Large intestine (tissue), 12 donors: ENCODE measurements at places on chromosomes 12 and 14.

GRCh38 chr12:86249851-86250250 is 6.3 kb downstream of the MGAT4C start:
- DNase-seq: no peak

GRCh38 chr12:64400041-64400440 is 4.2 kb upstream of the XPOT start:
- DNase-seq: no peak

DNA sequence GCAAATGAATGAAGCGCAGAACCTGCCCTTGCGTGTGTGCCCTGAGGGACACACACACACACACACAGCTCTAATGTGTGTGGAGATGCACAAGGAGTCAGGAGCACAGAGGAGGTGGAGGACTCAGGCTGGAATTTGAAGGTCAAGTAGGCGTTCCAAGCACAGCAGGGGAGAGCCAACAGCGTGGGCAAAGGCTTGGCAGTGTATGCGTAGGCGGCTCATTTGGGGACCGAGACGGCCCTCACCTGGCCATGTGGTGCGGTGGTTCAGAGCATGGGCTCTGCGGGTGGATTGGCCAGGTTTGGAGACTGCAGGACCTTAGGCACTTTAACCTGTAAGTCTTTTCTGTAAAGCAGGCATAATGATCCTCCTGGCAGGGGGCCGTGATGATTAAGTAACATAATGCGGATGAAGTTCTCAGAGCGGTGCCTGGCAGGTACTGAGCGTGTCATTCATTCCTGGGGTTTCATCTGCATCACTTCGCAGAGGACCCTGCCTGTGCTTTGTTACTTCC is 69.5 kb upstream of the SLC24A4 start:
- DNase-seq: no peak

DNA sequence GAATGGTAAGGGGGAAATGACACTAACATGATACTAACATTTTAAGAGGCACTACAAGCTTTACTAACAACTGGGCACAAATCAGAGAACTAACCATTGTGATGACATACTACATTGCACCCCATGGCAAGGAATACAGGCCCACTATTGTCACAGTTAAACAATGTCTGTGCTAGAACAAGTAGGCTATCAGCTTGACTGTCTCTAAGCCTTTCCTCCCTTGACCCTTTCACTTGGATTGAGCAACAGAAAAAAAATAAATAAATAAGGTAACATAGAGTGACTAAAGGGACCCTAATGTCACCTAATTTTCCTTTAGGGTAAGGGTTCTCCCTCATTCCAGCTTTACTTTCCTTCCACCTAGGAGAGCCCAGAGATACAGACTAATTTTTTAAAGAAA is 4.4 kb downstream of the SLC38A2 start:
- DNase-seq: no peak

GRCh38 chr12:6607751-6608591 is 792 bp upstream of the CHD4 start:
- peak; percentile 71 for DNase-seq

DNA sequence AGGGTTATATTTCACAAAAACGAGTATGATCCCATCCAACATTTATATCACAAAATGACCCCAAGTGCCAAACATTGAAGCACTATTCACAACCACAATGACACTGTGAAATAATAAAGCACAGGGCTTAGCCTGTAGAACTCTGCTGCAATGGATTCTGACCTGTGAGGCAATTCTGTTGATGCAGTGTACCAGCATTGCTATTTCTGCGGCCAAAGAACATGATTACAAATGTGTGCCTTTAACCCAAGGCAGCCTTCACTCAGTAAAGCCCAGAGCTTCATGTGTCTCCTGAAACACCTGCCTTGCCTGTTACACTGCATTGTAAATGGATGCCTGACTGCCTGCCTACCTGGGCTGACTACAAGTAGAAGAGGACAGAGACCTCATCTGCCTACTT is 158.0 kb downstream of the PPM1H start:
- peak; percentile 58 for DNase-seq

DNA sequence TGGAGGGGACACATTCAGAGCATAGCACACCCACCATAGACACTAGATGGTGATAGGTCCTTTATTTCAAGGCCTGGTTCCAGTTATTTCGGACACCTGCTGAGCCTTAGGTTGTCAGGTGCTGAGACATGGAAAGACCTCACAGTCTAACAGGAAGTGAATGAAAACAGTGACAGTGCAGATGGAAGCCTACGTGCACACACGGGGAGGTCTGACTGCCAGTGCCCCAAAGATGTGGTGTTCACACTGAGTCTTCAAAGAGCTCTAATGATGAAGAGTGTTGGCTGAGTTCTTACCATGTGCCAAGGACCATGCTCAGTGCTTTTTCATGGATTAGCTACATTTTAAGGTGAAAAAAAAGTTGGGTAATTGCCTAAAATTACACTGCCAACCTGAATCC is 46.6 kb downstream of the CKB start:
- no peak for DNase-seq

DNA sequence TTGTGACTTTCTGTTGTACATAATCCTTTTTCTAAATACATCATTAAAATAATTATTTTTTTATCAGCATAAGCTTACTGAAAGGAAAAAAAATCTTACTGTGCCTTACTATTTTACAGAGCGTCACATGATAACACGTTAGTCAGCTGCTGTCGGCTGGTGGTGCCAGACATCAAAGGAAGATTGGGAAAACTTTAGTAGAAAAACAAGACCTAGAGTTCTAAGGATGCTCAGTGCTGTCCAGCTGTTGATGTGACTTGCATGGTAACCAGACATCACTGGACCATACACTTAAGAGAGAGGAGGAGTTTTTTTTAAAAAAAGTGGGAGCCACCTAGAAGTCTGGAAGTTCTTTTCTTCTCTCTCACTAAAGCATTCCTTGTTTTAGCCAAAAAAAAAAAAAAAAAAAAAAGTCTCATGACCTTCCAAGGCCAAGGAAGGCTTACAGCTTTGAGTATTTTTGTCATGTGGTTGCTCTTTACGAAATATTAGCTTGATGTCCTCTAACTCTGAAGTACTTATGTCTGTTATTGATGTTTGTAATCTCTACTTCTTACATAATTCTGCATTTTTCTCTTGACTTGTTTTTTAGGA is 4.5 kb downstream of the RASSF8 start:
- no peak for DNase-seq

DNA sequence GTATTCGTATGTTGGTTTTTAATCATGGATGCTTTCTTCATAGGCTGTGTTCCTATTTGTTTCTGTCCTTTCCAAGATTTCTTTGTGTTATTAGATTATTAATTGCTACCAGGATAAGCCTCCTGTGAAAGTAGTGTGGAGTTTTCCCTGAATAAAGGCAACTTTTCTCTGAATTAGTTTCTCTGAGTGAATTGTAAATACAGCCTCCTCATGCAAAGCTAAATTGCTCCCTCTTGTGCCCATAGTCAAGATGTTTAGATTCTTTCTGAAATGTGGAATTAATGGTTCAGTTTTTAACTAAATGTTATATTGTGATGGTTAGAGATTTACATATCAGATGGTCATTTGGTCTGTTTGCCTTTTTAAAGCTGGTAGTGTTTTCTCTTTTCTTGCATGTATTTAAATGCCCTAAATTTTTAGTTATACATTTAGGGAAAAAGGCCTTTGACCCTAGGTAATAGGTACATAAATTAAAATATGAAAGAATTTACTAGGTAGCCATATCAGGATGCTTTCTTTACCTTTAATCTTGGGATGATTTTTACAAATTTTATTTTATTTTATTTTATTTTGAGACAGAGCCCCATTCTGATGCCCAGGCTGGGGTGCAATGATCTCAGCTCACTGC is 8.9 kb downstream of the APAF1 start:
- DNase-seq: peak; percentile 47

DNA sequence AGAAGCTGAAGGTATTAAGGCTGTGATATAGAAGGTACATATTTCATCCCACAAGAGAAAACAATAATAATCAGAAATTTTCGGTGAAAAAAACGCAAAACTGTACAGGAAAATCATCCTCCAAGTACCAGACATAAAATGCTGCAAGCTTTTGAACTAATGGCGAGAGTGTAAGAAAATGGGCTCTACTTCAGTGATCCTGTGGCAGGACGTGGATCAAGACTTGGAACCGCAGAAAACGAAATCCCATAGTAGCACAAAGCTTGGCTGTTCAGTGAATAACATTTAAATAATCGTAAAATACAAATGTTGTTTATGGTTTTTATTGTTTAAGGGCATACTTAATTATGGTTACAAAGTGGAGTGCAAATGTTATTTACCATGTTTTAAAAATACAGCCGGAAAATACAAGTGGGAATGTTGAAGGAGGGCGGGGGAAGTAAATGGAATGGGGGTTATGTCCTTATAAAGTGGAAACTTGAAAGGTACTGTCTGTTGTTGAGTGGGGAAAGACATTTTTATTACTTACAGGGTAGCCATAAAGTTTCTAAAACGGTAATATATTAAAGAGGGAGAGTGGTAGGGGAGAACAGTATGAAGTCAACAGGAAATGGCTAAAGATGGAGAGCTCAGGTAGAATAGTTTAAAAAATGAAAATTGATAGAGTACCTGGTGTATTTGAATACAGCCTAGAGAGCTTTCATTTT is 1.1 kb downstream of the SMIM10L1 start:
- peak; percentile 13 for DNase-seq

DNA sequence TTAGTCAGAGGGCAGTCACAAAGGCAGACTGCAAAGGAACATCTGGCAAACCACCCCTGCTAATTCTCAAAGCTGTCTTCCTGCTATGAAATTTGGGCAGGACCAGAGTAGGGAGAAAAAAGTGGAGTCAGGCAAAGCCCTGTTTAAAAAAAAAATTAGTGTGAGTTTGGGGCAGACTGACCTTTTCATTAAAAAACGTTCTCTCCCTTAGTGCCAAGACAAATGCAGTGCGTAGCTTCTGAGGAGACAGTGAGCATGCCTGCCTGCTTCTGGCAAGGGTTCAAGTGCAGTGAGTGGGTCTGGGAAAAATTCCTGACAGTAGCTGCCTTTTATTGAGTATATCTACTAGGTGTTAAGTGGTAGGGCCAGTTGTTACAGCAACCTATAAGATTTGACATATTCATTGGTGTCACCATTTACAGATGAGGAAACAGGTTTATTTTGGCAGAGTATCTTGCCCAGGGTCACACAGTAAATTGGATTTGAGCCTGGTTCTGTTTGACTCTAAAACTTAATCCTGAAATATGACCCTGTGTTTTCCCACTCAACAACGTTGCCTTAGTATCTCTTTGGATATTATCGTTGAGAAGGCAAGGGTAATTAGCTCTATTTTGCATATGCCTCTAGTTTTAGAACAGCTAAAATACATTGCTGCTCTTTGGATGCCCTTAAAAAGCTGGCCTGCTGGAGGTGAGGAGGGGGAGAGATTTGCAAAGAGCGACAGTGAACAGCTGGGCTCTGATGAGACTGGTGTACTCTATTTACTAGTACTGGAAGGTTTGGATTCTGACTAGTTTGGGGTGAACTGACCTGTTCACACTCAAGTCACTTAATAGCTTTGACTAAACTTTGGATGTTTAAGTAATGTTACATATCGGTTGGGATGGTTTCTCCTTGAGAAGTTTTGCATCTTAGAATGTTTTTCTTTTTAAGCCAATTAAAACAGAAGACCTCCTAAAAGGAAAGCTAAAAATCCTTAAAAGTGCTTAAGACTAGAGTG is 72.8 kb downstream of the PAPOLA start:
- no peak for DNase-seq

GRCh38 chr12:117073611-117074010 is 25.6 kb downstream of the TESC start:
- DNase-seq: no peak

- no peak for DNase-seq
Observed at GRCh38 chr12:19402743-19403431, 36.4 kb upstream of the AEBP2 start.

GRCh38 chr14:96363751-96364336 is 518 bp downstream of the GSKIP start:
- DNase-seq: peak; percentile 32

- peak; percentile 71 for DNase-seq
Observed at GRCh38 chr12:113299619-113300237, 35.2 kb downstream of the SLC8B1 start.

- peak; percentile 60 for DNase-seq
Observed at GRCh38 chr14:89701211-89702043, 253.1 kb downstream of the EFCAB11 start.
